Spleen (tissue), 13 donors: ENCODE measurements at places on chromosomes 11 and 22.

GRCh38 chr11:11387207-11387606 lies 34.2 kb upstream of the CSNK2A3 start:
- no peak for DNase-seq

DNA sequence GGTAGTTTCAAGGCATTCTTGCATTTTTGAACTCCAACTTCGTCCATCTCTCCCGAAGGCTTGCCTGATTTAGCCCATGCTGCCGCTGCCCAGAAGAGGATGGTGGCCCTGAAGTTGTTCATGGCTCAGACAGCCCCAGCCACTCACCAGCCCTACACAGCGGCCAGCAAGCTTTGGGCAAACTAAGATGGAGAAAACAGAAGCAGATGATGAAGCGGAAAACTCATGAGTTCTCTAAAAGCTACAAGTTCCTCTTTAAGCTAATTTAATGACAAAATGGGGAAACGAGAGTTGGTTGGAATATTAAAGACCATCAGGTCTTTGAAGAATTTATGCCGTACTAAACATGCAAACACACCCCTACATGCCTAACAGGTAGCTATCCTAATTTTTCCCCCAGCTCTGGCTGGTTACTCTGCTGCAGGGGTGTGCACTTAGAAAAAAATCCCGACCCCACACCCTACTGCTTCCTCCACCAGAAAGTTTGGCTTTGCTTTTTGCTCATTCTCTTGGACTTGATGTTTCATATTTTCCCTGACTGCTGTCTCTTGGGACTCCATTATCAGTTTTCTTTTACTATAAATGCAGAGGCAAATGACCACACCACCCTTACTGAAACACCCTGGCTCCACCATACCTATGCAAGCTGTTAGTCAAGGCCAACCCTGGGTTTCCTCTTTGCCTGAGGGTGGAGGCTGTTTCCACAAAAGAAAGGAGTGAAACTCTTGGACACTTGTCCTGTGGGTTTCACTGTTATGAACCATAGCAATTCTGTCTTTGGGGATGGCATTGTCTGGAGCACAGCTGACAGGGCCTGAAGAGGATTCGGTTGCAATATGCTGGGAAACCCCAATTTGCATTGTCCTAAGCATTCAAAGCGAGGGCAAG lies at the start of gene MPEG1:
MPEG1 (minus strand) TSS at position 184 of the 888 bp plus-strand sequence; CDS start at position 122, 62 bp downstream.
- peak; percentile 82 for DNase-seq

- DNase-seq = no peak
These were observed 20.5 kb downstream of the RNF169 start for GRCh38 chr11:74769055-74769707.

- DNase-seq = no peak
These were observed 21.1 kb downstream of the RFPL3 start for GRCh38 chr22:32378707-32379272.

- peak; percentile 54 for DNase-seq
These were observed 63.2 kb upstream of the ARFGAP3 start for GRCh38 chr22:42920101-42920820.

DNA sequence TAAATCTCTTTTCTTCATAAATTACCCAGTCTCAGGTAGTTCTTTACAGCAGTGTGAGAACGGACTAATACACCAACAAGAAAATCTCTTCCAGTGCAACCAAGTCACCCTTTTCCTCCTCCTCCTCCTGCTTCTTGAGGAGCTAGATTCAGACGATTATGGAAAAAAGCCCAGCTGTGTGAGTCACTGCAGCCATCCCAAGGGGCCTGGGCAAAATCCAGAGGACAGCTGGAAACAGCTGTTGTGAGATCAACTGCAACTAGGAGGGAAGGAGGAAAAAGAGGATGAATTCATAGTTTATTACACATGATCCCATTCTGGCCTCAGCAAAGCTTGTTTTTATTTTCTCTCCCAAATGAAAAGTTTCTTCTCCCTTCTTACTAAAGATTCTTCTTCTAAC lies 32.9 kb downstream of the RBFOX2 start:
- no peak for DNase-seq

DNA sequence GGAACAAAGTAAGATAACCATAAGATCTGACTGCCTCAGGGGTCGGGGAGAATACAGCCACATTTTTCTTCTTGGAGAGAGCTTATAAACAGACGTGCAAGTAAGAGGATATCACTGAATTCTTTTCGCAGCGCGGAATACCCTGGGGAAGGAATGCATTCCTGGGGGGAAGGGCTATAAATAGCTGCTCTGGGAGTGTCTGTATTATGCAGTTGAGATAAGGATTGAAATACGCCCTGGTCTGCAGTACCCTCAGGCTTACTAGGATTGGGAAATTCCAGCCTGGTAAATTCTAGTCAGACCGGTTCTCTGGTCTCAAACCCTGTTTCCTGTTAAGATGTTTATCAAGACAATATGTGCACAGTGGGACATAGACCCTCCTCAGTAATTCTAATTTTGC lies 1491.7 kb upstream of the RAG2 start:
- no peak for DNase-seq

GRCh38 chr11:59413646-59414045 lies 12.6 kb downstream of the OR5A2 start:
- DNase-seq = no peak

- peak; percentile 68 for DNase-seq
These were observed 2.7 kb downstream of the MUC5AC start for GRCh38 chr11:1160231-1161101.

- DNase-seq = no peak
These were observed 204.4 kb downstream of the ADAMTS15 start for GRCh38 chr11:130652671-130653335.

DNA sequence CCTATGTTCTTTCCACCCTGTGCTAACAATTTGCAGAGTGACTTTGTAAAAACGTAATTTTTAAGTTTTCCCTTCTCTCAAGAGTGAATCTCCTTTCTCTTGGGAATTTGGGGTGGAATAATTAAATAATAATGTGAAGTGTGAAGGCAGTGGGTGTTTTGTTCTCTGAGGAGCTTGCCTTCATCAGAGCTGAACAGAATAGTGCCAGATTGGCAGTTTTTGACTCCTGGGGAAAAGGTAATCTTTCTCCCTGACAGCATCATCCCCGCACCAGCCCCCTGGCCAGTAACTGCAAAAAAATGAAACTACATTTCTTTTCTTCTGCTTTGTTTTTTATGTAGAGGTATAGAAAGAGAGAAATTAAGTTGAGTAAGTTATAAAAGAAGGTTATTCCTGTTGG lies 59.9 kb downstream of the MUC15 start:
- DNase-seq = no peak

DNA sequence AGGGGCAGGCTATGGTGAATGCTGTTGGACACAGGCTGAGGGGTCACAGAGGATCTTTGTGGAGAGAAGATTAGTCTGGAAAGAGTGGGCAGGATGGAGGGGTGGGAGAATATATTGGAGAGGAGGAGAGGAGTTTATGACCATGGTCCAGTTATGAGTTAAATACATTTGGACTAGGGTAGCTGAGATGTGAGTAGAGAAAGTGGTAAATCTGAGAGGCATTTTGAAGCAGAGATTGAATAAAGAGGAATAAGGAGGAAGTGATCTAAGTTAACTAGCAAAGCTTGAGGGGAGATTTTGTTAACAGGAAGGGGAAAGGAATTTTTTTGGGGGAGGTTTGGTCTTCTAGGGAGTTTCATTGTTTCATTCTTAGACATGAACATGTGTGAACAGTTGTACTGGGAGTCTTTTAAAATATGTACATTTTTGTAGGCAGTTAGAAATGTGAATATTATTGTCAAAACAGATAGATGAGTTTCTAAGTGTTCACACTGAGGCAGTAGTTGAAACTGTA lies 43.1 kb upstream of the EED start:
- no peak for DNase-seq

GRCh38 chr22:36009085-36009484 lies 19.5 kb downstream of the RBFOX2 start:
- DNase-seq = no peak

DNA sequence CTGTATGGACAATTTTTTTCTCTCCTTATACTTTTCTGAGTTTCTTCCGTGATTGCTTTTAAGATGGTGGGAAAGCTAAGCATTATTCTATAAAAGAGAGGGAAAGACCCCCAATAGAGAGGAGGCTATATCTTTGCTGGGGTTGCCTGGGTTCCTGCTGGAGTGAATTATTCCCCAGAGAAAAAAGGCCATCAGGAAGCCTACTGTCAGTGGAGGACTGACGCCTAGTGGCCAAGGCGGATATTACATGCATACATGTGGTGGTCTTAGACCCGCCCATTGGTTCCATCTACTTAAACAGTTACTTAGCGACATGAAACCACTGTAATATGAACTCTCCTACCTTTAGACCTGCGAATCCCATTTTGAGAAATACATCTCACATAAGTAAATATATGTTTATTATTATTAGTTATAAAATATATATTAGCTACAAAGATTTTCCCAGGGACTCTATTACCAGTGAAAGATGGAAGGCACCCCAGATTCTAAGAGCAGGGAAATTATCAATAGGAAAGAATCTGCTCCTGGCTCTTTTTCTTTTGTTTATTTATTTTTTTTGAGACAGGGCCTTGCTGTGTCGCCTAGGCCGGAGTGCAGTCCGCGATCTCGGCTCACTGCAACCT lies 15.7 kb upstream of the PGA3 start:
- DNase-seq = peak; percentile 82

DNA sequence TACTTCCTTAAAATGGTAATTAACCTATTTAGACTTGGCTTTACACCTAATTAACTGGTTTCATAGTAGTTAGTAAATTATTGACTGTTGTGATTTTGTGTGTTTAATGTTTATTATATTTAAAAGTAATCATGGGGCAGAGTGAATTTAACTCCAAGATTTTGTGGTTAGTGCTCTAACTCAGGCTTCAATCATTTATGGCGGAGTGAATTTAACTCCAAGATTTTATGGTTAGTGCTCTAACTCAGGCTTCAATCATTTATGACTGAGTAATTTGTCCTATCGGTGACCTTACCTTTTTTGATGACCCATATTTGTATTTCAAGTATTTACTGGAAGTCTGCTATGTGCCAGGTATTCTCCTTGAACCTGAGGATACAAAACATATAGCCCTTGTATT lies 7.2 kb downstream of the PRRG4 start:
- no peak for DNase-seq
